GM12891 (cell line): ENCODE measurements at places on chromosomes 13 and 19.

GRCh38 chr19:18538115-18538514, 5.3 kb downstream of the FKBP8 start:
- DNase-seq, result no peak

DNA sequence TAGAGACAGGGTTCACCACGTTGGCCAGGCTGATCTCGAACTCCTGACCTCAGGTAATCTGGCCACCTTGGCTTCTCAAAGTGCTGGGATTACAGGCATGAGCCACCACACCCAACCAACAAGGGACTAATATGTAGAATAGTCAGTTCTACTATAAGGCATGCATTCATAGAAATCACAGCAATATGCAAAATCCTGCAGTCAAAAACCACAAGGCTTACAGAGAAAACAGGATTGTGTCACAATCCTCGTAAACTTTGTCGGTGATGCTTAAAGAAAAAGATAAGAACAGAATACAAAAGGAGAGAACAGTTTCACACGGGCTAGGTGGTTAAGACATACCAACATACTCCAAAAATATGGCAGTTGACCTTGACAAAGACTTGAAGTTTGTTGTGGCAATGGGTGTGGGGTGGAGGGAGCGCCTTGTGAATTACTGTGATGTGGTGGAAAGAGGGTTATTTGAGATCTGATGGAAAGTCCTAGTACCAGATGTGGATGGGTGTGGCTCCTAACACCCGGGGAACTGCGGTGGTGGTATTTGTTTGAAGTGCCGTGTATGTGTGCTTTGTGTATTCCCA, 12.4 kb downstream of the NOSIP start:
- DNase-seq, result no peak

- no peak for DNase-seq
Measured at GRCh38 chr13:53090461-53090860, 61.8 kb downstream of the OLFM4 start.

GRCh38 chr19:18173572-18174288, at the start of gene IFI30:
IFI30 (plus strand) TSS chr19:18173813; CDS start chr19:18173842, 29 bp downstream.
- DNase-seq, result peak; percentile 84

DNA sequence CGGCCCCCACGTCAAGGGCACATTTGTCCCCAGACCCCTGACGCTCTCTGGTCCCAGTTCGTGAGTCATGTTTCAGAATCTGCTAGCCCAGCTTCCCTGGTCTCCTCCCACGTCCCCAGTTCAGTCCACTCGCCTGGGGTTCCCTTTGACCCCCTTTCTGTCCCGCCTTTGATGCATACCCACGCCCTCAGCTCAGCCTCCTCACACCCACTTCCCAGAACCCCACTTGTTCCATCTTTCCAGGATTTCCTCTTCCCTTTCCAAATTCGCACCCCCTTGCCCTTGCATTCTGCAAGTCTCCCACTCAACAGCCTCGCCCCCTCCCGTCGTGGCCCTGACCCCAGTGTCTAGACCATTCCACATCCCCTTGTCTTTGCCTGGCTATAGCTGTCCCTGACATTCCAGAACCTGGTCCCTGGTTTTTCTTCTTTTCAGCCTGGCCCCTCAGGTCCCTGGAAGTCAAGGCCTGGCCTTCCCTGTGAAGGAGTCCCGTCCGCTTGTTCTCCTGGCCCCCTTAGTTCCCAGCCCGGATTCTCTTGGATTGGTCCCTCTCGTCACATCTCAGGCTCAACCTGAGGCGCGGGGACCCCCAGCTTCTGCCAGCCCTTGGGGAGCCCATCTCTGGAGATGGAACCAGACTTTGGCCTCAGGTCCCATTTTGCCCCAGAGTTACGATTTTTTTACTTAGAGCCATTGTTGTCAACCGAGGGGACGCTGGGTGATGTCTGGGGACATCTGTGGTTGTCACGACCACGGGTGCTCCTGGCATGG, 1.3 kb downstream of the NCLN start:
- no peak for DNase-seq
